ENCODE measurements at places on chromosomes 6 and 20. TPM values are rescaled to one million over a fixed set of nuclear protein-coding genes. Genes with fewer than 3 reads are reported as not detected.

Gene NKX2-4
- not detected for total RNA-seq

Gene ROMO1
- total RNA-seq = 26.1 TPM

Gene PSMB9
- 18.7 TPM for total RNA-seq

Gene GJA10
- total RNA-seq = not detected

Gene LGSN
- total RNA-seq = not detected

Gene PHACTR1
- total RNA-seq = 81.6 TPM

Gene AGER
- 1.5 TPM for total RNA-seq

Gene BMP5
- total RNA-seq = not detected

Gene FAM83C
- total RNA-seq = not detected

Gene PAQR8
- 2.0 TPM for total RNA-seq

Gene KIF16B
- total RNA-seq = 5.8 TPM

Gene MDC1
- 6.4 TPM for total RNA-seq

Gene VSX1
- not detected for total RNA-seq

Gene RUNX2
- total RNA-seq = 10.4 TPM

Gene CLDN20
- total RNA-seq = not detected

Gene SRC
- 24.1 TPM for total RNA-seq

Gene SLC17A2
- not detected for total RNA-seq
